ENCODE measurements at places on chromosomes 3 and 15. TPM values are rescaled to one million over a fixed set of nuclear protein-coding genes. Genes with fewer than 3 reads are reported as not detected.
A peak's percentile ranks its signal among the peaks of the same experiment; 100 is the strongest.

Gene GREM1
- total RNA-seq, result 0.09 TPM

- H3K36me3 ChIP-seq, result no peaks in the 10 kb centered on the region
- peak; percentile 98 for DNase-seq
- no peak overlapping the region for H3K4me3 ChIP-seq
- H3K27me3 ChIP-seq, result no peaks in the 10 kb centered on the region
Measured at GRCh38 chr3:172140499-172141391, 101.4 kb downstream of the FNDC3B start.

GRCh38 chr3:111859061-111859973 is at the start of gene PHLDB2:
Gene PHLDB2, plus strand, starts transcription at chr3:111859265. Its CDS starts 24,813 bp downstream, at chr3:111884078.
- H3K27ac ChIP-seq, result peak within 1 kb of the TSS; percentile 81
- peak; percentile 94 for DNase-seq

- H3K36me3 ChIP-seq, result no peaks in the 10 kb centered on the region
- no peak overlapping the region for H3K4me3 ChIP-seq
Measured at GRCh38 chr15:64501396-64501715, 41.0 kb downstream of the ZNF609 start.

- no peak overlapping the region for H3K27ac ChIP-seq
- no peaks in the 10 kb centered on the region for H3K4me1 ChIP-seq
- H3K27me3 ChIP-seq, result no peaks in the 10 kb centered on the region
- peak; percentile 33 for DNase-seq
- H3K4me3 ChIP-seq, result no peak overlapping the region
- no peaks in the 10 kb centered on the region for H3K36me3 ChIP-seq
Measured at GRCh38 chr3:172530566-172530965, 7.3 kb upstream of the TNFSF10 start.

- no peaks in the 10 kb centered on the region for H3K27me3 ChIP-seq
- no peak for DNase-seq
- H3K36me3 ChIP-seq, result no peaks in the 10 kb centered on the region
- peak overlapping the region; percentile 92 for H3K27ac ChIP-seq
- H3K4me1 ChIP-seq, result peaks cover 44% of the 10 kb centered on the region
- no peak overlapping the region for H3K4me3 ChIP-seq
Measured at GRCh38 chr3:73479325-73479724, 145.4 kb downstream of the PDZRN3 start.

Gene PPP2R3A
- total RNA-seq, result 31.3 TPM

- no peak overlapping the region for H3K4me3 ChIP-seq
- H3K36me3 ChIP-seq, result no peaks in the 10 kb centered on the region
- no peaks in the 10 kb centered on the region for H3K4me1 ChIP-seq
- no peak overlapping the region for H3K27ac ChIP-seq
Measured at GRCh38 chr15:75307778-75308390, 25.2 kb downstream of the GOLGA6D start.

Gene ZNF385D
- 1.3 TPM for total RNA-seq

DNA sequence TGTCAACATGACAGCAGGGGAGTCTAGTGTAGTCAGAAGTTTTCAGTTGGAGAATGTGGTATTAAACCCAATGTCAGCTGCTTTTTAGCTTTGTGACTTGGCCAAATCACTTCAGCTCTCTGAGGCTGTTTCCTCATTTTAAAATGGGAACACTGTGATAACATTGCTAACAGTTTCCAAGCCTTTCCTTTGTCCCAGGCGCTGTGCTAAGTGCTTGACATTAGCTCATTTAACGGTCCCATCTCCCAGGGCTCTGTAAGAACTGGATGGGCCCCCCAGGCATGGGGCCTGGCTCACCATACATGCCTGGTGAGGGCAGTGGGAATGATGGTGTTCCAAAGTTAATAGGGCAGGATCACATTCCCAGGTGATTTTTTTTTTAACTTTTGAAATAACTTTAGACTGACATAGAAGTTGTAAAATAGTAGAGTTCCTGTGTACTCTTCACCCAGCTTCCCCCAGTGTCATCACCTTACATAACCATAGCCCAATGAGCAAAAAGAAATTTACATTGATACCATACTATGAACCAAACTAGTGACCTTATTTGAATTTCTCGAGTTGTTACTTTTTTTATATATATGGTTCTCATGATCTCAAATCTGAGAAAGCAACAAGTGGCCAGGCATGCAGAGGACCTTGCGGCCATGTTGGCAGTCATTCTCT is 7.7 kb downstream of the RASL12 start:
- no peak overlapping the region for H3K4me3 ChIP-seq
- H3K27me3 ChIP-seq, result no peaks in the 10 kb centered on the region
- DNase-seq, result no peak
- no peaks in the 10 kb centered on the region for H3K36me3 ChIP-seq
- H3K4me1 ChIP-seq, result peaks cover 6% of the 10 kb centered on the region
- H3K27ac ChIP-seq, result no peak overlapping the region

Gene PYGO1
- 7.3 TPM for total RNA-seq

- no peaks in the 10 kb centered on the region for H3K36me3 ChIP-seq
- no peaks in the 10 kb centered on the region for H3K27me3 ChIP-seq
- no peak for DNase-seq
- H3K4me1 ChIP-seq, result no peaks in the 10 kb centered on the region
Measured at GRCh38 chr15:56292546-56293316, 49.1 kb upstream of the RFX7 start.

GRCh38 chr3:9625656-9626055 is 23.6 kb upstream of the MTMR14 start:
- H3K27me3 ChIP-seq, result no peaks in the 10 kb centered on the region
- no peak overlapping the region for H3K27ac ChIP-seq
- no peak overlapping the region for H3K4me3 ChIP-seq
- no peaks in the 10 kb centered on the region for H3K36me3 ChIP-seq
- no peak for DNase-seq
- no peaks in the 10 kb centered on the region for H3K4me1 ChIP-seq

Gene STAC
- 16.6 TPM for total RNA-seq

GRCh38 chr3:32109256-32109655 is 2.8 kb downstream of the GPD1L start:
- no peak overlapping the region for H3K4me3 ChIP-seq
- H3K36me3 ChIP-seq, result no peaks in the 10 kb centered on the region
- H3K4me1 ChIP-seq, result peaks cover 5% of the 10 kb centered on the region
- peaks cover 19% of the 10 kb centered on the region for H3K27me3 ChIP-seq
- H3K27ac ChIP-seq, result no peak overlapping the region

DNA sequence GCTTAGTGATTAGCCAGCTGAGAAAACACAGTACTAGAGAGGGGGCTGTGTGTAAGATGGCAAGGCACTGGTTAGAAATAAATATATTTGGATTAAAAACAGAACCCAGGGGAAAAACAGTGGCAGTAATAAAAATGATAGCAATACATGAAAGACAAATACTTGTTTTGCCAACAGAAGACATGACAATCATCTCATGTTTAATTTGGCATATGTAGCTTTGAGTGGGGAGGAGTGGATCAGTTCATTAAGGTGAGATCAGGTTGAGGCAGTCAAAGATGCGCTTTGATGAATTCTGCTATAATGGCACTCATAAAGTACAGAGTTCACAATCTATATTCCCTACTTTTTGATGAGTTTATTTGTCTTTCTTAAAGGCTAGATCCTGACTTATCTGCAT is 3.4 kb upstream of the HGD start:
- no peaks in the 10 kb centered on the region for H3K27me3 ChIP-seq
- H3K27ac ChIP-seq, result no peak overlapping the region
- no peaks in the 10 kb centered on the region for H3K4me1 ChIP-seq
- DNase-seq, result no peak
- H3K36me3 ChIP-seq, result no peaks in the 10 kb centered on the region
- no peak overlapping the region for H3K4me3 ChIP-seq

Data from cardiac muscle cell (in vitro differentiated cells and primary cell).